ENCODE measurements at places on chromosomes 1 and 21.

DNA sequence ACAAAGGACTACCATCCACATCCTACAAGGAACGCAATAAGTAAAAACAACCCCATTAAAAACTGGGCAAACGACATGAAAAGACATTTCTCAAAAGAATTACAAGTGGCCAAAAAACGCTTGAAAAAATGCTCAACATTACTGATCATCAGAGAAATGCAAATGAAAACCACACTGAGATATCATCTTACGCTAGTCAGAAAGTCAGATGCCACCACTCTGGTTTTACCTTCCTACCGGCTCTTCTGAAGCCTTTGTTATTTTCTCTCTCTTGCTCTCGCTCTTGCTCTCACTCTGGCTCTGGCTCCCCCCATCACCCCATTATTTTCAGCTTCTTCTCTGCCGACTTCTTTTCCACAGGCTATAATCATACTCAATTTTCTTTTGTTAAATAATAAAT lies 38.8 kb downstream of the VPS45 start:
- DNase-seq, result no peak

DNA sequence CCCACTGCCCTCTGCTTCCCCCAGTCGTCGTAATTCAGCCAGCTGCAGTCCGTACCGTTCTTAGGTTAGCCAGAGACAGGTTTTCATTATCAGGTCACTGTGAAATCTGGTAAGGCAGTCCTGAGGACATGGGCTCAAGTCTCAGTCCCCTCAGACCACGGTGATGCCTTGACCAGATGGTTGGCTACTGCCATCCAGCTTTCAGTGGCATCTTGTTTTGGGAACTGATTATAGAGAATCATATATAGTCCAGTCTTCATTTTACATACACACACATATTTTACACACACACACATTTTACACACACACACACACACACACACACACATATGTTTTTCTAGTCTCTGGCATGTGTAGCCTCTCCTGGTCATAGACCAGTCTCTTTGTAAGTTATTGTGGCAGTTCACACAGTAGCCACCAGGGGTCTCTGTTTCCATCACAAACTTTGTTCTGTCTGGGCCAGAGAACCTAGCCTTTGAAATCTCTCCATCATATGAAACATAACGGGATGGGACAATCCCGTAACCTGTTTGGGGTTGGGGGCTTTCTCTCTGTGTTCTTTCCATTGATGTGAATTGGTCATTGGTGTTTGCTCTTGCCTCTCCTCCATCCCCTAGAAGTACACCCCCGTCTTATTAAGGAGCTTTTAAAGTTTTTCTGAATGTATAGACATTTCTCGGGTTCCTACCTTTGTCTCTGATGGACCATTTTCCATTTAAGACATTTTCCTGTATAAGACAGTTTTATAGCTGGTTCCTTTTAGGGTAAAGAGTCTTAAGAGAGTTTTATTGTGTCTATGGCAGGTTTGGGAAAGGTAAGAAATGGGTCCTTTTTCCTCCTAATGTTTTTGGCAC lies 8.4 kb upstream of the IKBKE start:
- DNase-seq, result peak; percentile 74

- no peak for DNase-seq
Observed at GRCh38 chr1:40301541-40302299, 15.4 kb downstream of the COL9A2 start.

DNA sequence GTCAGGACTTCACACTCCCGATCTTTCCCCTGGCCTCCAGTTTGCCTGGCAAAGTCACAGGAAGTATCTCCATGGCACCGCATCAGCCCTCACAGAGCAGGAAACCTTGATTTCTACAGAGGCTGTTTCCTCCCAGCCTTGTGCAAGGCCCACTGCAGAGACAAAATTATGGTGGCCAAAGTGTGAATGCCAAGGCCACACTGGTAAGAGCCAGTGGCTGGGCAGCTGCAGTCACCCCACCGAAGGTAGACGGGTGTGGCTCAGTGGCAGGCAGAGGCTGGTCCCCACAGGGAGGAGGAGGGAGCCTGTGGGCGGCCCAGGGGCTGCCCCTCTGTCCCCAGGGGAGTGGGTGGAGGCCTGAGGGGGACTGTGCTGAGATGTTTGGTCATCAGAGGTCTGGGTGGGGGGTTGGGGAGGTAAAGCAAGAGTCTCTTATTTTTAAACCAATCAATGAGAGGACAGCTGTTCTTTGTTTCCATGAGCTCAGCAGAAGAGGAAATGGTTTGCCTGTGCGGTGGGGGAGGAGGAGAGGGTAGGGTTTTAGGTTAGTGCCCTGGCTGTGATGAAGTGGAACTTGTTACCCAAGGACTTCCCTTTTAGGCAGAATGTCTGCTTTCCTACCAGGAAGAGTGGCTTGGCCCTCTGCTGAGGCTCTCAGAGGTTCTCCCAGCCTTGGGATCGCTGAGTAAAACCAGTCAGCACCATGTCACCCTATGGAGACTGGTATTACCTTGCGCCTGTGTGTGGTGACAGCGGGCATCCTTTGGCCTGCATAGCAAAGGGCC lies 18.0 kb upstream of the BTG2 start:
- peak; percentile 58 for DNase-seq

DNA sequence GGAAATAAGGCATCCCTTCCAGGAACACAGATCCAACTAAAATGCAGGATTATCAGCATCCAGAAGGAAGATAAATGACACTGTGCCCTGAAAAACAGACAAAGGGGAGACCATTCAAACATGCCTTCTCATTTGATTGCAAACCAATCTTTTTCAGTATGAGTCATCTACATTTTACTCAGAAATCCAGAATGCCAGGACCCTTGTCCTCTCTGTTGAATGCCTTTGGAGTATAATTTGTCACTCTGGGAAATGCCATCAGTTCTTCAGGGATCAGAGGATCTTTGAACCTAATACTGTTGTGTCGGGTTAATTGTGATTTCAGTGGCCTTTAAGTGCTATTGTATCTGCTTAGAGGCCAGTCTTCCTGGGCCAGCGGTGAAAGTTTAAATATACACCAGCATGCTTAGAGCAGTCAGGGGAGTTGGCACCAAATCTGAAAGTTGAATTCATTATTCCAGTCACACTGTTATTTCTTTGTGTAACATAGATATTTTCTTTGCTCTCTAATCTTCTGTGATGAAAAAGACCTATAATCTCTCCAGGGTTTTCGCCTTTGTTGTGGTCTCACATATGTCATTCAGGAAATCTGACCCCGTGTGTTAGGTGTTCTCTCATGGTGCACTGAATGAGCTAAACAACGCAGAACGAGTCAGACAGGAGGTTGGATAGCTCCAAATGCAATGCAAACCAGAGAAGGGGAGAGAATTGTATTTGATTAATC lies 364.8 kb upstream of the SGIP1 start:
- no peak for DNase-seq

DNA sequence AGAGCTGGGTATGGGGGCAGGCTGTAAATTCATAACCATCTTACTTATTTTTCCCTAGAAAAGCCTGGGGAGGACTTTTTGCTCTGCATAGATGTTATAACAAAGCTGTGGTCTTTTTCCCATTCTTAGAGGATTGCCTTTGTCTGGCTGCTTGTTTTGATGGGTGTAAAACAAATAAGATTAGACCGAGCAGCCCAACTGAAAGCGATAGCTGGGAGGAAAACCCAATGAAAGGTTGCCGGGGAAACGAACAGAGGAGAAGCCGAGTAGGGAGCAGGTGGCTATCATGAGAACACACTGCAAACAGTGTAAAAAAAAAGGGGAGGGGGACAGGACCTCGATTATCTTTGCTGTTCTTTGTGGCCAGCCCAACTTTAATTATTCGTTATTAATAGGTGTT lies 1.9 kb downstream of the ELAVL4 start:
- DNase-seq, result no peak

DNA sequence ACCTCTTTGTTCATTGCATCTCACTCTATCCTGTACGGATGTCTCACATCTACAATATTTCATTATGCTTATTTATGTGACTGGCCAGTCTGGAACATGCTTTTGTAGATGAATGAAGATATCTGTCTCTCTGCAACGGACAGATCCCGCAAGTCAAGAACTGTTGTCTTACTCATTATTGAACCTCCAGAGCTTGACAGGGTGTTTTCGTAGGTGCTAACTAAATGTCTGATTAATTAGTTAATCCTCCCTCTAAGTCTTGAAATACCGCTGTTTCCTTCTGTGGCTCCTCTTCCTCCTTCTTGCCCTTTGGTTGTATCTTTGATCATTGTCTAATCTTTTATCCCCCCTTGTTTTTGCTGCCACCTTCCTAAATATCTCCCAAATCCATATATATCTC lies 3.2 kb upstream of the C1orf162 start:
- DNase-seq, result no peak

GRCh38 chr1:24400065-24400464 lies 13.5 kb downstream of the STPG1 start:
- DNase-seq, result no peak

DNA sequence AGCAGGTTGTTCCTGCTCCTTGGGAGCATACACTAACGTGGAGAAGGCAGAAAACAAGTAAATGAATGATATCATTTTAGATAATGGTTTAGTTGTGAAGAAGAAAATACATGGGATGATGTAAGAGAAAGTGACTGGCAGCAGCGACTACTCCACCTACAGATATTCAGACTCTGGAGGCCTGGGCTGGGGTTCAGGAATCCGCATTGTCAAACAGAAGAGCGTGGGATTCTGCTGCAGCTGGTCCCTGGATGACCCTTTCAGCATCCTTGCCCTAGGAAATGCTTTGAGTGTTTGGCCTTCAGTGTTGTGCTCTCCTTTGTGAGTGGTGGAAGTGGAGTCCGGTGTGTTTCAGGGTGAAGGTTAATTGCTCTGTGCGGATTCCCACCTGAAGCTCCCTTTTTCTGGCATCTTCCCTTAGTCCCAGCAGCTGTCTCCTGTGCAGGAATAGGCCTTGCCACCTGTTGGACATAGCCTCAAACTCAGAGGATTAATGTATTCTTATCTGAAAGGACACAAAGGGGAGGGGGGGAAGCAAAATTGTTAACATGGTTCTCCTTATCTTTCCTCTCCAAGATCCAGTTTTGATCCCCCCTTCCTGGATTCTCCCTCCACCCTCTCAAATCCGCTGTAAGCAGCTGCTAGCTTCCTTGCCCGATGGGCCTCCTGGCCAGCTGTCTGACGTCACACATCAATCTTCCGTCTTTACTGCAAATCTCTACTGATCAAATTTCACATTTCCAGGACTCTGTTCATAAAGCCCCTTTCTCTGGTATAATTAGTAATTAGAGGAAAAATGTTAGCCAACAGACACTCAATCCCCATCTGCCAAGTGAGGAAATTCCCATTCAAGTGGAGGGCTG lies 68.3 kb upstream of the SPAG17 start:
- DNase-seq, result no peak

- no peak for DNase-seq
Observed at GRCh38 chr1:185495007-185495406, 178.0 kb upstream of the IVNS1ABP start.

DNA sequence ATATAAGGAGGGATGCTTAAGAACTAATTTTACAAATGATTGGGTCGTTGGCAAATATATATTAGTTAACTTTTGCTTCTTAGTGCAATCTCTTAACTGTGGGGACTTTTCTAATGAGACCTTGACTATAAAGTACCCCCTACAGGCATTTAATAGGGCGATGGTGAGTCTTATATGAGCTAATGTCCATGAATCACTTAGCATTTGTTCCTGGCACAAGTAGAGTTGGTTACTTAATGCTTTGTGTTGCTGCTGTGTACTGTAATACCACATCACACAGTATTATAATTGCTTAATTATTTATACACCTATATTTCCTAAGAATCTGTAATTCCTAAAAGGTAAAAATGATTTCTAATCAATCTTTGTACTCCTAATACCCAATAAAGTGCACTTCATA lies 25.3 kb upstream of the TMCO1 start:
- DNase-seq, result no peak

DNA sequence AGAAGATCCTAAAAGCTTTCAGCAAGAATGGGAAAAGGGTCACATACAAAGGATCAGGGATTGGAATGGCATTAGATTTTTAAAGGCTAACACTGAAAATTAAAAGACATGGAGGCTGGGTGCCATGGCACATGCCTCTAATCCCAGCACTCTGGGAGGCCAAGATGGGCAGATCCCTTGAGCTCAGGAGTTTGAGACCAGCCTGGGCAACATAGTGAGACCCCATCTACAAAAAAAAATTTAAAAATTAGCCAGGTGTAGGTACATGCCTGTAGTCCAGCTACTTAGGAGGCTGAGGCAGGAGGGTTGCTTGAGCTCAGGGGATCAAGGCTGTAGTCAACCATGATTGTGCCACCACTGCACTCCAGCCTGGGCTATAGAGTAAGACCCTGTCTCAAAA lies 12.4 kb downstream of the LURAP1 start:
- no peak for DNase-seq

DNA sequence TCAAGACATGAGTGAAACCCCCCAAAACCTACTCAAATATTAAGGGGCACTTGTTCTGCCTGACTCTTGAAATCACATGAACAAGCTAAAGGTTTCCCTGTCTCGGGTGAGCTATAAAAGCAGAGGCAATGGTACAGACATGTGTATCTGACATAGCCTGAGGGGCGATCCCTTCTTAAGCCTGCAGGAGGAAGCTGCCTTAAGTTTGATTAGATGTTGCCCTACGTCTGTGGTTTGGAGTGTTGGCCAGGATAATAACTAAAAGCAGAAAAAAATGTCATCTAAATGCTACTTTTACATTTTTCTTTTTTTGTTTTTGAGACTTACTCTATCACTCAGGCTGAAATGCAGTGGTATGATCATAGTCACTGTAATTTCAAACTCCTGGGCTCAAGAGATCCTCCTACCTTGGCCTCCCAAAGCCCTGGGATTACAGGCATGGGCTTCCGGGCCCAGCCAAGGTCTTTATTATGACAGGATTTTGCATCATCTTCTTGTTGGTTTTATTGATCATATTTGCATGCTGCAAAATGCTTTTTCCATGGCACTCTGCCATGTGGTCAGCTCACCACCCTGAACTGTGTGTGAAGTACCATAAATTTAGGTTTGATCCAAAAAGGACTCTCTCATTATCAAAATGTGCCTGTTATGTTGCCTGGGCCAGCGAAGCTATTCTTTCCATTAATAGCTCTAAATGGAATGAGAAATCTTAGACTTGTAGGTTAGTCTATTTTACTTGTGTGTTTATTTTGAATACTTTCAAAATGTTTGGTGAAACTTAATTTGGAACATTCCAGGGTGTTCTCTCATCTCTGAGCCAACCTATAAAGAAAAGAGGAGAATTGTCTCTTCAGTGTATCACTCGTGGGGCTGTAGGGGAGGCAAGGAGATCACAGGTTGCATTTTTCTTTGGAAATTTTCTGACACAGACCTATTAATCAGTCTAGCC lies 15.0 kb upstream of the HMGN1 start:
- DNase-seq, result no peak

DNA sequence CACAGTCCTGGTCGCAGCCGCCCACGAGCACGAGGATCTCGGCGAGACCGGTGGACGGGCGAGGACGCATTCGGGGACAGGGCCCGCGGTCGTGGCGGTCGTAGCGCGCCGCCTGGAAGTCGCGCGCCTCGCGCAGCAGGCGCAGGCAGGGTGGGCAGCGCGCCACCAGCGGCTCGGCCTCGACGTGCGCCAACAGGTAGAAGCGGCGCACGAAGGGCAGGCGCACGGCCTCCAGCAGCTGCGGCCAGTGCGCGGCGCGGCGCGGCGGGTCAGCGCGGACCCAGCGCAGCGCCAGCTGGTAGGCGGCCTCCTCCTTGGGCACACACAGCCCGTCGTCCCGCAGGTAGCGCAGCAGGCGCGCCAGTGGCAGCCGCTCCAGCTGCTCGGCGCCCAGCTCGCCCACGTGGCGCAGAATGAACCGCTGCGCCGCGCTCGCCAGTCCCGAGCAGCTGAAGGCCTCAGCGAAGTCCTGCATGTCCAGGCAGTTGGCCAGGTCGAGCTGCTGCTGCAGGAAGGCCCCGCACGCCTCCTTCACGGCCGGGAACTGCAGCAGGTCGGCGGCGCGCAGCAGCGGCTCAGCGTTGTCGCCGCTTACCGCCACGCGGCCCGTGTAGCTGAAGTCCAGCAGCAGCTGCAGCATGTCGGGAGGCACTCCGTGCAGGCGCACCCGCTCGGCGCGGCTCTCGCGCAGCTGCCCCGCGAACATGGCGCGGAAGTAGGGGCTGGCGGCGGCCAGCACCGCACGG lies 573 bp downstream of the KLHL21 start:
- peak; percentile 43 for DNase-seq
